T-helper 17 cell (primary cell): ENCODE measurements at places on chromosomes 13 and 19.

- H3K27me3 ChIP-seq = peaks cover 13% of the 10 kb centered on the region
- no peak for DNase-seq
- peaks cover 2% of the 10 kb centered on the region for H3K4me1 ChIP-seq
- no peak overlapping the region for H3K27ac ChIP-seq
- no peak overlapping the region for H3K4me3 ChIP-seq
These were observed 40.1 kb downstream of the LTBP4 start for GRCh38 chr19:40641281-40641680.

GRCh38 chr19:58374200-58374599, 6.6 kb downstream of the ZNF837 start:
- H3K4me1 ChIP-seq = no peaks in the 10 kb centered on the region
- no peaks in the 10 kb centered on the region for H3K36me3 ChIP-seq
- no peak overlapping the region for H3K4me3 ChIP-seq
- no peaks in the 10 kb centered on the region for H3K27me3 ChIP-seq
- no peak for DNase-seq
- no peak overlapping the region for H3K27ac ChIP-seq

GRCh38 chr13:102771298-102772041, 2.1 kb downstream of the TEX30 start:
- no peak overlapping the region for H3K27ac ChIP-seq
- no peaks in the 10 kb centered on the region for H3K27me3 ChIP-seq

GRCh38 chr19:325173-325936, 19.2 kb downstream of the MIER2 start:
- no peaks in the 10 kb centered on the region for H3K27me3 ChIP-seq
- no peak overlapping the region for H3K27ac ChIP-seq
- H3K4me1 ChIP-seq = no peaks in the 10 kb centered on the region
- peaks cover 2% of the 10 kb centered on the region for H3K36me3 ChIP-seq

DNA sequence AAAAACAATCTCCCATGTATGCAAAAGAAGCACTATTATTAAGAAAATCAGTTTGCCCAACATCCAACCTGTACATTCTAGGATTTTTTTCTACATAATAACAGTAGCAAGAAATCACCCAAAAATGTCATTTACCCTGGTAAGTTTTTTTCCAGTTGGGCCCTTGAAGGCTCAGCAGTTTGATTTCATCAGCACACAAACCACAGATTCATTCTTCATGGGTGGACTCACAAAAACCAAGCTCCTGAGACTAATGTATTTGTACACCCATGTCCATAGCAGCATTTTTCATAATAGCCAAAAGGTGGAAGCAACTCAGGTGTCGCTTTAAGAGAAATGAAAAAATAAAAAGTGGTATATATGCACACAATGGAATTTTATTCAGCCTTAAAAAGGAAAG, 210.1 kb downstream of the TBC1D4 start:
- H3K27ac ChIP-seq = no peak overlapping the region
- H3K4me1 ChIP-seq = no peaks in the 10 kb centered on the region
- no peaks in the 10 kb centered on the region for H3K27me3 ChIP-seq

- no peaks in the 10 kb centered on the region for H3K27me3 ChIP-seq
- DNase-seq = no peak
- peak overlapping the region; percentile 99 for H3K27ac ChIP-seq
- peak overlapping the region; percentile 90 for H3K4me3 ChIP-seq
These were observed 7.5 kb upstream of the ARRDC2 start for GRCh38 chr19:18000480-18000914.

DNA sequence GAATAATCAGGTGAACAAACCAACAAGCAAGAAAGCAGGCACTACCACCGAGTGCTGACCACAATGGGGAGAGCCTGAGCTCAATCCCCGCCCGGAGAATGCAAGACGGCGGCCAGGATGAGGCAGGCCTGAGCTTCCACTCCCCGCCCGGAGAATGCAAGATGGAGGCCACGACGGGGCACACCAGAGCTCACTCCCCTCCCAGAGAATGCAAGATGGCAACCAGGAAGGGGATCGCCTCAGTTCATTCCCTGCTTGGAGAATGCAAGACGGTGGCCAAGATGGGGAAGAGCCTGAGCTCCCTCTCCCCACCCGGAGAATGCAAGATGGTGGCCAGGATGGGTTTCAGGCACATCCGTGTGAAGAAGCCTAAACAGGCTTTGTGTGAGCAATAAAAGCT, 24.7 kb upstream of the MIER2 start:
- H3K4me1 ChIP-seq = no peaks in the 10 kb centered on the region
- no peak overlapping the region for H3K27ac ChIP-seq
- no peak for DNase-seq
- H3K27me3 ChIP-seq = peaks cover 65% of the 10 kb centered on the region
- no peaks in the 10 kb centered on the region for H3K36me3 ChIP-seq
- H3K4me3 ChIP-seq = no peak overlapping the region

DNA sequence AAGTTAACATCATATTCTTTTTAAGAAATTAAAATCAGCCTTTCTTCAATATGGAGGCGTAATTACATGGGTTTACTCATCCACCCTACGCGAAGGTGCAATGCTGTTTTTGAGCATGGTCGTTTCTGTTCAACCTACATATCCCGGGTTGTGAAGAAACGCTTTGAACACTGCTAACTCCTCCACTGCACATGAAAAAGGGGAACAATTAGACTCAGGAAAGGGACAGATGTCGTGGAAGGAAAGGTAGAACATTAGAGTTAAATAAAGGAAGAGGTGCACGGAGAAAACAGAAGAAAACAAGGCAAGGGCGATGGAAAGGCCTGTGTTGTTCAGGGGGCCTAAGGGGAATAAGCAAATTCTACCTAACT, 4.1 kb downstream of the ZIC5 start:
- peaks cover 4% of the 10 kb centered on the region for H3K36me3 ChIP-seq
- peaks cover 60% of the 10 kb centered on the region for H3K27me3 ChIP-seq
- H3K4me3 ChIP-seq = peak overlapping the region; percentile 57
- DNase-seq = no peak
- H3K4me1 ChIP-seq = peaks cover 18% of the 10 kb centered on the region

- H3K4me3 ChIP-seq = no peak overlapping the region
- H3K36me3 ChIP-seq = peaks cover 2% of the 10 kb centered on the region
- no peaks in the 10 kb centered on the region for H3K27me3 ChIP-seq
- peaks cover 2% of the 10 kb centered on the region for H3K4me1 ChIP-seq
- H3K27ac ChIP-seq = no peak overlapping the region
These were observed 106.1 kb downstream of the DHRS12 start for GRCh38 chr13:51697855-51698254.

DNA sequence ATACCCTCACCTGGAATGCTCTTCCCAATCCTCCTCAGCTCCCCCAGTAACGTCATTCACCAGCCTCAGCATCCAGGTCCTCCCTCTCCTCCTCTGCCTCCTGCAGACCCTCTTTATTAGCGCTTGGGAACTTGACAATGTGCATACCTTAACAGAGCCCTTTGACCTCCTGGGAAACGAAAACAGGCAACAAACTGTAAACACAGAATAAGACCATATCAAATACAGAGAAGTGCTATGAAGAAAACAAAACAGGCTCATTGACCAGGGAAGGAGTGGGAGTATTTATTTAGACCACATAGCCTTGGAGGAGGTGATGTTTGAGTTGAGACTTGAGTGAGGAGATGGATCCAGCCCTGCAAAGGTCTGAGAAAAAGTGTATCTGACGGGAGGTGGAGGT, 107.9 kb upstream of the SLC7A1 start:
- H3K27ac ChIP-seq = no peak overlapping the region
- H3K4me3 ChIP-seq = no peak overlapping the region
- peaks cover 3% of the 10 kb centered on the region for H3K36me3 ChIP-seq
- peaks cover 42% of the 10 kb centered on the region for H3K27me3 ChIP-seq

GRCh38 chr19:43595605-43595998, 332 bp downstream of the IRGQ start:
- H3K27me3 ChIP-seq = no peaks in the 10 kb centered on the region
- peaks cover 2% of the 10 kb centered on the region for H3K36me3 ChIP-seq
- H3K4me1 ChIP-seq = peaks cover 40% of the 10 kb centered on the region
- no peak for DNase-seq
- H3K27ac ChIP-seq = peak overlapping the region; percentile 100
- H3K4me3 ChIP-seq = peak overlapping the region; percentile 97

DNA sequence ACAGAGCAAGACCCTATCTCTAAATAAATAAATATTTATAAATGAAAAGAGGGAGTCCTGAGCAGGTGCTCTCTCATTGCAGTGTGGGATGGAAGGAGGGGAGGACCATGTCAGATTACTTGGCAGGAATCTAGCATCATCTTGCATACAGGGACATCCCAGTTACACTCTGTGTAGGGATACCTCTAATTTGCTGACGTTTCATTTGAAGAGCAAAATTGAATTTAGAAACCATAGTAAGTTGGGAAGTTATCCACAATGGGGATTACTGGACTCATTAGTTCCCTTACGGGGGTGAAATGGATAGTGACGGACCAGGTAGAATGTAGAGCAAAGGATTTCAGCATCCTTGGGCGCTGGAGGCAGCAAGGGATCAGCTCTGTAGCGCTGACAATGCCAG, 52.1 kb downstream of the ARHGEF18 start:
- peaks cover 23% of the 10 kb centered on the region for H3K4me1 ChIP-seq

DNA sequence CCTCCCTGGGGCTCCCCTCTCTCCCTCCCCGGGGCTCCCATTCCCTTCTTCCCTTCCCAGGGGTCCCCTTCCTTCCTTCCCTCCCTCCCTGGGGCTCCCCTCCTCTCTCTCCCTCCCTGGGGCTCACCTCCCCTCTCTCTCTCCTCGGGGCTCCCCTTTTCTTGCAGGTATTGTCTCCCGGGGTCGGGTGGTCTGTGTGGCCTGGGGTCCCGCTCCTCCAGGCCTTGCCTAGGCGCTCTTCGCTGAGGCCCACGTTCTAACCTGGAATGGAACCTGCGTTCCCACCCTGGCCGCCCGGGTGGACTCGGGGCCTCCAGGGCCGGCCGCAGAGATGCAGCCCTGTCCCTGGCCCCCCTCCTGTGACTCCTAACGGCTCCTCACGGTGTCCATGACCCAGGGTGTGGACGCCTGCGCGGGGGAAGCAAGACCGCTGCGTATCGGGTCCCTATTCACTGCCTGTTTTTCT, 940 bp upstream of the DCUN1D2 start:
- no peaks in the 10 kb centered on the region for H3K27me3 ChIP-seq
- H3K27ac ChIP-seq = no peak overlapping the region
- no peak for DNase-seq
- peaks cover 3% of the 10 kb centered on the region for H3K36me3 ChIP-seq

- H3K36me3 ChIP-seq = no peaks in the 10 kb centered on the region
- no peaks in the 10 kb centered on the region for H3K27me3 ChIP-seq
- peaks cover 17% of the 10 kb centered on the region for H3K4me1 ChIP-seq
- no peak for DNase-seq
- peak overlapping the region; percentile 67 for H3K27ac ChIP-seq
- peak overlapping the region; percentile 49 for H3K4me3 ChIP-seq
These were observed 16.1 kb upstream of the IRGC start for GRCh38 chr19:43699506-43700394.

GRCh38 chr13:66926200-66926850, 303.8 kb downstream of the PCDH9 start:
- no peaks in the 10 kb centered on the region for H3K36me3 ChIP-seq
- no peaks in the 10 kb centered on the region for H3K4me1 ChIP-seq
- DNase-seq = no peak
- no peaks in the 10 kb centered on the region for H3K27me3 ChIP-seq

- H3K36me3 ChIP-seq = no peaks in the 10 kb centered on the region
- H3K4me1 ChIP-seq = no peaks in the 10 kb centered on the region
These were observed 133.2 kb downstream of the GPC5 start for GRCh38 chr13:91531646-91532045.

DNA sequence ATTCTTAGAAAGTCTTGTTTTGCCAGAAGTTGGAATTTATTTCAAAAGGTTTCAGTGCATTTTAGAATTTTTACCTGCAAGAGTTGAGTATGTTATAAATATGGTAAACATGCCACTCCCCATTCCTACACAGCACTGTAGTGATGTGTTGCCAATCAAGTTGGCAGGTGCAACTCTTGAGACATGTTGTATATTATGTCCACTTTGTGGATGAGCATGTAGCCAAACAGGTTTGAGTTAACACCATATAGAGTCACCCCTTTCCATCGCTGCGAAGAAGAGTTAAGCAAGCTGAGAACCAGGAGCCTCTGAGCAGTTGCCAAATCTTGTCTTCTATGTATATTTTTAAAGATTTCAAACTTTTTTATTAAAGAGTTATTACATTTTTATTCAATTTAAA, 359.8 kb downstream of the LMO7 start:
- no peaks in the 10 kb centered on the region for H3K4me1 ChIP-seq
- H3K27me3 ChIP-seq = no peaks in the 10 kb centered on the region
- H3K27ac ChIP-seq = no peak overlapping the region

- H3K4me1 ChIP-seq = no peaks in the 10 kb centered on the region
- DNase-seq = no peak
- H3K27me3 ChIP-seq = peaks cover 11% of the 10 kb centered on the region
- H3K27ac ChIP-seq = no peak overlapping the region
- no peak overlapping the region for H3K4me3 ChIP-seq
- no peaks in the 10 kb centered on the region for H3K36me3 ChIP-seq
These were observed 170.8 kb downstream of the LHFPL6 start for GRCh38 chr13:39432196-39432595.

- no peak for DNase-seq
- H3K27ac ChIP-seq = no peak overlapping the region
- peaks cover 43% of the 10 kb centered on the region for H3K27me3 ChIP-seq
- H3K4me3 ChIP-seq = no peak overlapping the region
- H3K36me3 ChIP-seq = no peaks in the 10 kb centered on the region
- H3K4me1 ChIP-seq = peaks cover 5% of the 10 kb centered on the region
These were observed 101.5 kb downstream of the STARD13 start for GRCh38 chr13:33184112-33184490.

- peaks cover 20% of the 10 kb centered on the region for H3K27me3 ChIP-seq
- no peaks in the 10 kb centered on the region for H3K36me3 ChIP-seq
- no peak overlapping the region for H3K4me3 ChIP-seq
- DNase-seq = no peak
These were observed 9.8 kb downstream of the PLK5 start for GRCh38 chr19:1533510-1534150.

DNA sequence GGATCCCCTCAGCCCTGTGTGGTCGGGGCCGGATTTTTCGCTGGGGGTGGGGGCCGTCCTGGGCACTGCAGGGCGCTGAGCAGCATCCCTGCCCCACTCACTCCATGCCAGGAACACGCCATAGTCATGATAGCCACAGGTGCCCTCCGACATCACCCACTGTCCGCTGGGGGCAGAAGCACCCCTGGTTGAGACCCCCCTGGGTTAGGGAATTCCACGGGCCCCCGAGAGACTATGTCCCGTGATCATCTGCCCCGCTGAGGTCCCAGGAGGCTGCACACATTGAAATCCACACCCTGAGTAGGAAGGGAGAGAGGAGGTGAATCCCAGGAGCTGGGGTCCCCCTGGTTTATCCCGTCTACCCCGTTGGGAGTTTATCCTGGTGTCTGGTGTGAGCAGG, 16.2 kb downstream of the NCLN start:
- DNase-seq = no peak
- H3K27ac ChIP-seq = no peak overlapping the region
- H3K4me1 ChIP-seq = no peaks in the 10 kb centered on the region
- no peaks in the 10 kb centered on the region for H3K36me3 ChIP-seq
- H3K4me3 ChIP-seq = no peak overlapping the region
